ENCODE measurements at places on chromosomes 1 and 21.
A peak's percentile ranks its signal among the peaks of the same experiment; 100 is the strongest.

- no peak for DNase-seq
These were observed 166.2 kb downstream of the CLIC6 start for GRCh38 chr21:34834852-34835501.

DNA sequence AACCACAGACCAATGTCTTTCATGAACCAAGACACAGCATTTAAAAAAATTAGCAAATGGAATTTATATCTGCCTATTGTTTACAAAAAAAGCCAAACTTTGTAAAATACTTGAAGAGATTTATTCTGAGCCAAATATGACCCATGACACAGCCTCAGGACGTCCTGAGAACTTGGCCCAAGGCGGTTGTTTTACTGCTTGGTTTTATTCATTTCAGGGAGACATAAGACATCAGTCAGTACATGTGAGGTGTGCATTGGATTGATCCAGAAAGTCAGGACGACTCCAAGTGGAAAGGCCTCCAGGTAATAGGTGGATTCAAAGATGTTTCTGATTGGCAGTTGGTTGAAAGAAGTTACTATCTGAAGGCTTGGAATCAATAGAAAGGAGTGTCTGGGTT is 1.4 kb upstream of the POFUT2 start:
- DNase-seq, result no peak

GRCh38 chr21:15121655-15122120 is 56.9 kb upstream of the NRIP1 start:
- DNase-seq, result no peak

DNA sequence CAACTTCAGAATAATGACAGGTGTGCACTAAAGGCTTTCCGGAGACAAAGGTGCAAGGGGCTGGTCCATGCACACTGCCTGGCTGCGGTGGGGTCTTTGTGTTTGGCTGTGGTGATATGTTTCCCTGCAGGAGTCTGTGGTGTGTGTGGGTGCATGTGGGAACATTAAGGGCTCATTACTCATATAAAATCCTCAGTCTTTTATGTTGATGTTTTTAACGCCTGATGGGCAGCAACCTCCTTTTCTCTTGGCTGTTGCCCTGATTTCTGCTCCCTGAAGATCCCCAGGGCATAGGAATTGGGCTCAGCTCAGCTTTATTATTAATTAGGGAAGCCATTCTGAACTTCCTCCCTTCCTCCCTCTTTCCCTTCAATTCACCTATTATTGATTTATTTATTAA is 67.6 kb upstream of the SPAG17 start:
- DNase-seq, result no peak

- no peak for DNase-seq
These were observed 19.2 kb upstream of the ALX3 start for GRCh38 chr1:110089561-110090275.

DNA sequence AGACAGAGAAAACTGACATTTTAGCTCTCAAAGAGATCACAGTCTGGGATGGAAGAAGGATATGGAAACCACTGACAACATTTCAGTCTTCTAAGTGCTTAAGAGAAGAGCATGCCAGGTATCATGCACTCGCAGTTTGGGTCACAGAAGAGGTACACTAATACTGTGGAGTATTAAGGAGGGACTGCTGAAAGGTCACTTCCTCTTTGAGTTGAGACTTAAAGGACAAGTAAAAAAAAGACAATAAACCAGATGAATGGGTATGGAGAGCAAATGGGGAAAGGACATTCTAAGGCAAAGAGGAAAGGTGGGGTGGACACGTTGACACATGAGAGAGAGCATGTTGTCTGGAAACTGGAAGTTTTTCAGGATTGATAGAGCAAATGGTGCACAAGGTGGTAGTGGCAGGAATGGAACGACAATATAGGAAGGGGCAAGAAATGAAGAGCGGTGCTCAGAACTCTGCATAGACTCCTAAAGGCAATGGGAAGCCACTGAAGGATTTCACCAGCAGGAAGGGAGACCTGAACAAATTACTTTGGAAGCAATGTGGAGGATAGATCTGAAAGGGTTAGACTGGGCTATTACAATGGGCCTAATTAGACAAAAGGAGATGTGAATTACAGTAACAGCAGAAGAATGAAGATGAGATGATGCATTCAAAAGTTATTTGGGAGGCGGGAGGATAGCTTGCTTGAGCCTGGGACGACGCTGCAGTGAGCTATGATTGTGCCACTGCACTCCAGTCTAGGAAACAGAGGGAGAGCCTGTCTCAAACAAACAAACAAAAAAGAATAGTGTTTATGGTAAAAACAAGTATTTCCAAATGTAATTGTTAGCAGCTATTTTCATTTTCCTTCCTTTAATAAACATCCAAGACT is 11.1 kb downstream of the DIPK1A start:
- no peak for DNase-seq

DNA sequence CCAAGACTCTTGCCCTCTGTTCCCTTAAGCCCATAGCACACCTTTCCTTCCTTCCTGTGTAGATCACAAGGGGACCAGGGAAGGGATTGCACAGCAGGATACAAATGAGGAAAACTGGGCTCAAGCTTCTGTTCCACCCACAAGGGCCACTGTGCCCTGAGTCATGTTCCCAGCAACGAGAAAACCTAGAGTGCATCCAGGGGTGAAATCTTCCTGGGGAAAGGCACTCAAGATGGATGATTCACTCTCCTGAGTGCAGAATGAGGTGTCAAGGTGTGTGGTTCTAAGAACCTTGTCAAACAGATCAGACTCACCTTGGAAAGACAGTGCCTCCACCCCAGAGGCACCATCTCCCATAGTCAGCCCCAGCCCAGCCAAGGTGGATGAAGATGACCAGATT is 40.7 kb upstream of the EYA3 start:
- no peak for DNase-seq

- DNase-seq, result no peak
These were observed 83.7 kb downstream of the HLCS start for GRCh38 chr21:36882776-36883175.

DNA sequence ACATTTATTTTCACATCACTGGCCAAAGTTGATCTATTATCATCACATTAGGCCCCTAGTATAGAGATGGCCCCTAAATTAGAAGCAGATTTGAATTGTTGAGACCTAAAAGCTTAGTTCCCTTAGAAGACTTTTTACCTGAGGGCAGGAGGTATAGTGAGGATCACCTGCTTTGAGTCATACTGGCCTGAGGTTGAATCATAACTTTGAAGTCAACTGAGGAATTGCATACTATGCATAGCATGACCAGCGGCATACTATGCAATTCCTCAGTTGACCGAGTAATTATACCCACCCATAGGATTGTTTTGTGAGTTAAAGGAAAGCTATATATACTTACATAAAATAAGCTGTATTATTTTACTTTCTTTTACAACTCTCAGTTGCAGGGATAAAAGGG is 50.3 kb upstream of the DPH5 start:
- DNase-seq, result no peak

DNA sequence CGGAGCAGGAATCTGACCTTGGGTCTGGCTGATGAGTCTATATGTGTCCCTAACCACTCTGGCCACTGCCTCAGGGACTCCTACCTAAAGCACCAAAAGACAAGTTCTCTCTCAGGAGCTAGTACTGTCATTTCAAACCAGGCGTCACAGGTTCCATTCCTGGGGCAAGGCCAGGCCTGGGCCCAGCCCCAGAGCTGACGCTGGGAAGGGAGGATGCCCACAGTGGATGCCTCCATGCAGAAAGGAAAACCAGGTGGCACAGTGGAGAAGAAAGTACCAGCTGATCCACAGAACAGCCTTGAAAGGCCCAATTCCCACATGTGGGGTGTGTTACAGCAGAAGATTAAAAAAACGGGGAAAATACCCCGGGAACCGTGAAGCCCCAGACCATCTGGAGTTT is 77.4 kb downstream of the DMRTB1 start:
- no peak for DNase-seq

DNA sequence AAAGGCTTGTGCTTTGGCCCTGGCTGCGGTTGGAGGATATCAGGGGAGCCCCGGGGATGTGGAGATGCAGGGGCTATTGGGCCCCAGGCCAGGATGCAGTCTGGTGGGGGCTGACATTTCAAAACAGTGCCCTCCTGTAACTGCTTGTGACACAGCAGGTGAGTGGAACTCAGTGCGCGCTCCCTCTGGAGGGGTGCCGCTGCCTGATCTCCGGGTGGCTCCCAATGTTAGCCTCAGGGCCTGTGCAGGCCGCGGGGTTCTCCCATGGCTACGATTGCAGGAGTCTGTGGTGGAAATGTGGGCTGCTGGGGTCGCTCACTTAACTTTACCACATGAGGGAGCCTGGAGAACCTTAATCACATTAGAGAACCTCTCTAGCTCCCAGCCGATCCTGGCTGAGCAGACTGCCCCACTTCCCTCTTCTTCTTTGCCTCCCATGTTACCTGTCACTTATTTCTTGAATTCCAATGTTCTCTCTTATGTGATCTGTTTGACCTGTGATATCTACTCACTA is 163.2 kb downstream of the FMN2 start:
- no peak for DNase-seq

- no peak for DNase-seq
These were observed 937 bp downstream of the PODN start for GRCh38 chr1:53062708-53063591.

DNA sequence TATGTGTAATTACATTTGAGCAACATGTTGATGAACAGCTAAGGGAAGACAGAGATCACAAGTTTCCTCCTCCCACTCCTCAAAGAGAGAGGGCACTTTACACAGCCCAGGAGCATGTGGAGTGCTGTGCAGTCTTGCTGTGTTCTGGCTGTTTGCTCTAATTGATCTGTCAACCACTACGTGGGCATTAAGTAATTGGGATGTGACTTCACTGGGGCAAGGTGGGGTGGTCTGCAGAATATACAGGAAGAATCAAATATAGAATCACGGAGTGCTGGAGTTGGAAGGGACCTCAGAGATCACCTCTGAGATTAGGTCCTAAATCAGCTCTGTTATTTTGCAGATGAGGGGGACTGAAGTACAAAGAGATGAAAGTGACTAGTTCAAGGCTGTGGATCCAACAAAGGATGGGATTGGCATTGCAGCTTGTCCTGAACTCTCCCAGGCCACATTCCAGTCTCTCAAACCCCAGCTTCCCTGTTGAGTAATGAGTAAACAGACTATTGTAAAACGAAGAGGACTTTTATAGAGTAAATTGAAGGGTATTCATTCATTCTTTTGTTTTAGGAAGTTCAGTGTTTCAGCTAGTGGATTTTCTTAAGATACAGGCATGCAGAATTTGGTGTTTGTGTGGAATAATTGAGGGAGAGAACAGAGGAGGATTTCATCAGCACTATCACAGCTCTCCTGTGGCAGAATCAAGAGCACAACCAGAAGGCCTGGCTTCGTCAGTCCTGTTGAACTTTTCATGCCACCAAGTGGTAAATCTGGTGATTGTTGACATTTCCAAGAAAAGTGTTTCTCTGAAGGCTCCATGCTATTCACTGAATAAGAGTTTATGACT is 22.4 kb downstream of the NOS1AP start:
- DNase-seq, result peak; percentile 9

GRCh38 chr21:29130270-29130969 is at the start of gene MAP3K7CL:
MAP3K7CL (plus strand) TSS chr21:29130644; CDS start chr21:29133345, 2,701 bp downstream.
- DNase-seq, result no peak

GRCh38 chr1:199778324-199778955 is 249.1 kb upstream of the NR5A2 start:
- peak; percentile 33 for DNase-seq

GRCh38 chr1:39293375-39294070 is 89.0 kb downstream of the MACF1 start:
- no peak for DNase-seq

DNA sequence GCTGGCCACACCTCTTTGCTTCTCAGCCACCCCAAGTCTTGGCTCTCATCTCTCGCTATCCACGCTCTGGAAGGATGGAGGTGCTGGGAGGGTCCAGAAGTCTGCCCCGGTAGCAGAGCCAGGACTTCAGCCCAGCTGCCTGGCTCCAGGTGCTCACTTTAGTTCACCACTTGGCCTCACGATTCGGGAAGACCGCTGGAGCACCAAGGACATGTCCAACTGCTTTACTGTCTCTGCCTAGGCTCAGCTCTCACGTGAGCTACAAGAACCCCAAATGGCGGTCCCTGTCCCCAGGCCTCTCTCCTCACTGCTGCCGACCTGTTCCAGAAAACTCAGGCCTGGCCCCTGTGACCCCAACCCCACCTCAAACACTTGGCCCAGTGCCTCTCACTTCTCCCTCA is 3.4 kb downstream of the TRIM11 start:
- peak; percentile 37 for DNase-seq

DNA sequence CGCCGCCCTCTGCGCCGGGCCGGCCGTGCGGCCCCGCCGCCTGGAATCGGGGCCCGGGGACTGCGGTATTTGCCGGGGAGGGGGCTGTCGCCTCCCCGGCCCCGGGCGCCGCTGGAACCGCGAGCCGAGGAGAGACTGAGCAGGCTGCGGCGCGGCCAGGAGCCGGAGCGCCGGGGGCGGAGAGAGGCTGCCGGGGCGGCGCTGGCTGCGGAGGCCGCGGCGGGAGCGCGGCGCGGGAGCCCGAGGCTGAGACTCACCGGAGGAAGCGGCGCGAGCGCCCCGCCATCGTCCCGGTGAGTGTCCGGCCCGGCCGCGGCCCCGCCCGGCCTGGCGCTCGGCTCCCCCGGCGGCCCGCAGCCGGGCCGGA is 746 bp downstream of the DYRK1A start:
- DNase-seq, result no peak
